ENCODE measurements at places on chromosomes 1 and 21. TPM values are rescaled to one million over a fixed set of nuclear protein-coding genes. Genes with fewer than 3 reads are reported as not detected.
A peak's percentile ranks its signal among the peaks of the same experiment; 100 is the strongest.

GRCh38 chr1:228668553-228669241, 66.6 kb upstream of the RHOU start:
- no peaks in the 10 kb centered on the region for H3K4me1 ChIP-seq
- no peak for DNase-seq
- H3K27ac ChIP-seq, result no peak overlapping the region

The HPCA gene
- not detected for total RNA-seq

The CNKSR1 gene
- 1.8 TPM for total RNA-seq

The OLFML2B gene
- total RNA-seq, result 24.4 TPM

DNA sequence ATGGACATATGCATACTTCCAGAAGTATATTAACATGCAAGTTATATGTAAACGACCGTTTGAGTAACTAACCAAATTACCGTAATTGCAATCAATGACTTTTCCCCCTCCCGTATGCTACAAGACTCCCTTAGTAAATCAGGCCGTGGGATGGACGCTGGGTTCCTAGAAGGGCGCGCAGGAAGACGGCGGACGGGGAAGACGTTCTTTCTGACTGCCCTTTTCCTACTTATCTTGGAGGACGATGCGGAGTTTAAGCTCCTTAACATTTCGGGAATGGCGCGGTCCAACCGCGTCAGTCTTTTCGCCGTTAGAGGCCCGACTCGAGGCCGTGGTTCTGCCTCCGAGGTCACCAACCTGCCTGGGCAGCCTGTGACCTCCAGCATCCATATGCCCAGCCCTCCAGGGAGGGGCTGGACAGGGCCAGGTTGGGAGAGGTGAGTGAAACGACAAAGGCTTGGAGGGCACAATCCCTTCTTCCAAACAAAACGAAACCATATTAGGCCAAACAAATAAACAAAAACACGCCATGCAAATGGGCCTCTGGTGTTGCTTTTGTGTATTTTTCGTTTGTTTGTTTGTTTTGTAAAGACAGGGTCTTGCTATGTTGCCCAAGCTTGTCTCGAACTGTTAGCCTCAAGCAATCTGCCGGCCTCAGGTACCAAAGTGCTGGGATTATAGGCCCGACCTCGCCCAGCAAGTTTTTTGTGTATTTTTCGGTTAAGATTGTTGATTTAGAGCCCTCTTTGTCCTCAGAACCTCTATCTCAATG, 873 bp upstream of the PI4KB start:
- H3K4me1 ChIP-seq, result no peaks in the 10 kb centered on the region
- no peaks in the 10 kb centered on the region for H3K27me3 ChIP-seq
- H3K27ac ChIP-seq, result peak overlapping the region; percentile 91
- H3K36me3 ChIP-seq, result peaks cover 5% of the 10 kb centered on the region

DNA sequence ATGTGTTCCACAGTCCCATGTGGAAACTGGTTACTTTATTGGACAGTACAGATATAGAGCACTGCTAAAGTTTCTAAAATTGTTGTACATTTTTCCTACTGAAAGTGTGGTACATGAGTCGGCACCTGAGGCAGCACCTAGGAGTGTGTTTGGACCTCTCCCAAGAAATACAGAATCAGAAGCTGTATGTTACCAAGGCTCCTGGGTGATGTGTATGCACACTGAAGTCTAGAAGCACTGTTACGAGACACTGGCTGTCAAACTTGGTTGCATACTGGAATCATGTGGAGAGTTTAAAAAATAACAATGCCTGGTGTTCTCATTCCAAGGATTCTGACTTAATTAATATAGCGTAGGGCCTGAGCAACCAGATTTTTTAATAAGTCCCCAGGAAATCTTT, 46.6 kb downstream of the ERO1B start:
- H3K27me3 ChIP-seq, result no peaks in the 10 kb centered on the region
- no peaks in the 10 kb centered on the region for H3K4me1 ChIP-seq
- no peak overlapping the region for H3K4me3 ChIP-seq
- no peak overlapping the region for H3K27ac ChIP-seq
- no peaks in the 10 kb centered on the region for H3K36me3 ChIP-seq

- no peak overlapping the region for H3K4me3 ChIP-seq
- H3K36me3 ChIP-seq, result no peaks in the 10 kb centered on the region
- no peak overlapping the region for H3K27ac ChIP-seq
- peak; percentile 42 for DNase-seq
- peaks cover 18% of the 10 kb centered on the region for H3K4me1 ChIP-seq
Observed at GRCh38 chr1:29290414-29290985, 54.2 kb downstream of the PTPRU start.

DNA sequence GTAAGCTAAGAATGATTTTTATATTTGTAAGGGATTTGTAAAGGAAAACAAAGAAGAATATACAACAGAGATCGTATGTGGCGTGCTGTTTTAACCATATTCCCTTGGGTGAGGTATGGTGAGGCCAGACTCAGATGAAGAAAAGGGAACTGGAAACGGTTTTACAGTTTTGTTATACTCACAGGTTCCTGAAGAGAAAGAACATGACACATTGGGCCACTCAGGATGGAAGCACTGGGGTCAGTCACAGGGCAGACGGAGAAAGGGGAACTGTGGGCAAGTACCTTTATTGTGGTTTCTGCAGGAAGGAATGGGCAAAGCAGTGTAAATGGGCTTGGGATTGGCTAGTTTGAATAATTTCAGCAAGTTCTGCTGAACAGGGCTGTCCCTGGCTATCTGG, 177.4 kb downstream of the LBR start:
- DNase-seq, result no peak
- no peak overlapping the region for H3K4me3 ChIP-seq
- H3K4me1 ChIP-seq, result no peaks in the 10 kb centered on the region
- H3K27ac ChIP-seq, result no peak overlapping the region
- no peaks in the 10 kb centered on the region for H3K27me3 ChIP-seq
- H3K36me3 ChIP-seq, result no peaks in the 10 kb centered on the region

GRCh38 chr1:89802841-89803240, 18.0 kb upstream of the LRRC8D start:
- no peak for DNase-seq
- H3K4me1 ChIP-seq, result no peaks in the 10 kb centered on the region
- H3K27me3 ChIP-seq, result no peaks in the 10 kb centered on the region

The CD1C gene
- total RNA-seq, result 4.3 TPM

The RGS7 gene
- total RNA-seq, result not detected

DNA sequence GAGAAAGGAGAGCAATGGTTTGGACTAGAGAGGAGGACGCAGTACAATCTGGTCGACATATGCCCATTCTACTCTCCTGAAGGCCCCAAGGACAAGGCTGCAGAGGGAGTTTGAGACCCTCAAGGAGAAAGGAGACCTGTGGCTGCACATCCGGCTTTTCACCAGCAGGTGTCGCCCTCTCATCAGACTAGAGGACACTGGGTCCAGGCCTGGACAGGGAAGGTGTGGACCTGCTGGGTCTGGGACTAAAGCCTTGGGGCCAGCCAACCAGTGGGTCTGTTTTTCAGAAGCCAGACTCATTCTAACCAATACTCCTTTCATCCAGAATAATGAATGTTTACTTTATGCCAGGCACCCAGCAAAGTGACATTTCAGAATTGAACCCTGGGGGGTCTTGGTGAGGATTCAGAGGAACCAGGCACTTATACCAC, 5.0 kb downstream of the SRARP start:
- no peaks in the 10 kb centered on the region for H3K4me1 ChIP-seq
- no peak overlapping the region for H3K4me3 ChIP-seq
- H3K36me3 ChIP-seq, result no peaks in the 10 kb centered on the region
- H3K27me3 ChIP-seq, result no peaks in the 10 kb centered on the region

The SMPDL3B gene
- total RNA-seq, result not detected

- no peaks in the 10 kb centered on the region for H3K36me3 ChIP-seq
- no peak overlapping the region for H3K4me3 ChIP-seq
- no peaks in the 10 kb centered on the region for H3K27me3 ChIP-seq
- H3K4me1 ChIP-seq, result no peaks in the 10 kb centered on the region
- H3K27ac ChIP-seq, result no peak overlapping the region
Observed at GRCh38 chr1:31798433-31799195, 17.2 kb downstream of the SPOCD1 start.

DNA sequence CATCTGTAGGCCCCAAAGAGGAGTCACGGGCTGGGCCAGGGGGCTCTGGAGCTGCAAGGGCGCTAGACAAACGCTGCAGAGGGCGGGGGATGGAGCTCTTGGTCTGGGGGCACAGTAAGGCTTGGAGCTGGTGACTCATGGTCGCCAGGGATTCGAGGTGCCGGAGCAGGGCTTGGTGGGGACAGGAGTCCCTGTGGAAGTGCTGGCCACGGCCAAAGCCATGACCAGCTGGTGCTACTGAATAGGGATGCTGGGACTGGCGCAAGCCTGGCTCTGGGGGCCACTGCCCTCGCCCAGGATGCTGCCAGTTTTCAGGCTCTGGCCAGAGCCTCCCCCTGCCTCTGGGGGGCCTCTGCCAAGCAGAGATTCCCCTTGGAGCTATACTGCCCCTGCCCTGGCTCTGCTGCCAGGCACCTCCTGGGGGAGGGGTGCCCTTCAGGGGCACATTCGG, 25.2 kb downstream of the SPOCD1 start:
- H3K4me3 ChIP-seq, result no peak overlapping the region
- H3K27ac ChIP-seq, result no peak overlapping the region
- DNase-seq, result peak; percentile 46
- H3K27me3 ChIP-seq, result no peaks in the 10 kb centered on the region
- H3K4me1 ChIP-seq, result no peaks in the 10 kb centered on the region
- no peaks in the 10 kb centered on the region for H3K36me3 ChIP-seq

DNA sequence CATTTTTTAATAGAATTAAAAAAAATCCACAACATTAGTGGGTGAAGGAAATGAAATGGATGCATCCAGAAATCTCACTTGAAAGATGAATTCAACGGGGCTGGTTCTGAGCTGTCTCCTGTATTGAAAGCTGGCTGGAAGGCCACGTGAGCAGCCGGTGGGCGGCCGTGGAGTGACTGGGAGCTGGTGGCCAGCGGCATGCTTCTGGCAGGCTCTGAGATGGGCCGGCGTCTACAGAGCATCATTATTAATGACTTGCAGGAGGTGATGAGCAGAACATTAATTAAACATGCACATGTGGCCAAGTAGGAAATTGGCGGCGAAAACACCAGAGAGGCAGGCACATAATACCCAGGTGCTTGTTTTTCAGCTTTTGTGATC, 115.6 kb upstream of the LMO4 start:
- no peaks in the 10 kb centered on the region for H3K36me3 ChIP-seq
- DNase-seq, result no peak
- no peaks in the 10 kb centered on the region for H3K27me3 ChIP-seq
- H3K4me3 ChIP-seq, result no peak overlapping the region

- peak; percentile 64 for DNase-seq
- H3K4me1 ChIP-seq, result no peaks in the 10 kb centered on the region
- no peaks in the 10 kb centered on the region for H3K27me3 ChIP-seq
- H3K36me3 ChIP-seq, result no peaks in the 10 kb centered on the region
- no peak overlapping the region for H3K27ac ChIP-seq
Observed at GRCh38 chr1:153652805-153653500, 5.5 kb upstream of the SNAPIN start.

GRCh38 chr1:16141573-16142336, 14.1 kb downstream of the EPHA2 start:
- H3K36me3 ChIP-seq, result peaks cover 12% of the 10 kb centered on the region
- no peaks in the 10 kb centered on the region for H3K27me3 ChIP-seq
- H3K4me3 ChIP-seq, result no peak overlapping the region
- no peak for DNase-seq
- H3K4me1 ChIP-seq, result no peaks in the 10 kb centered on the region
- peak overlapping the region; percentile 70 for H3K27ac ChIP-seq

GRCh38 chr1:232316864-232317263, 313.1 kb downstream of the SIPA1L2 start:
- DNase-seq, result no peak
- H3K36me3 ChIP-seq, result no peaks in the 10 kb centered on the region
- H3K4me1 ChIP-seq, result no peaks in the 10 kb centered on the region
- no peaks in the 10 kb centered on the region for H3K27me3 ChIP-seq
- H3K27ac ChIP-seq, result peak overlapping the region; percentile 18

The LRRC3 gene
- 7.1 TPM for total RNA-seq

All from sigmoid colon (tissue), 7 donors.